ENCODE measurements at places on chromosomes 6 and 20.

- no peak for DNase-seq
These were observed 198.0 kb downstream of the SOX4 start for GRCh38 chr6:21791581-21791980.

DNA sequence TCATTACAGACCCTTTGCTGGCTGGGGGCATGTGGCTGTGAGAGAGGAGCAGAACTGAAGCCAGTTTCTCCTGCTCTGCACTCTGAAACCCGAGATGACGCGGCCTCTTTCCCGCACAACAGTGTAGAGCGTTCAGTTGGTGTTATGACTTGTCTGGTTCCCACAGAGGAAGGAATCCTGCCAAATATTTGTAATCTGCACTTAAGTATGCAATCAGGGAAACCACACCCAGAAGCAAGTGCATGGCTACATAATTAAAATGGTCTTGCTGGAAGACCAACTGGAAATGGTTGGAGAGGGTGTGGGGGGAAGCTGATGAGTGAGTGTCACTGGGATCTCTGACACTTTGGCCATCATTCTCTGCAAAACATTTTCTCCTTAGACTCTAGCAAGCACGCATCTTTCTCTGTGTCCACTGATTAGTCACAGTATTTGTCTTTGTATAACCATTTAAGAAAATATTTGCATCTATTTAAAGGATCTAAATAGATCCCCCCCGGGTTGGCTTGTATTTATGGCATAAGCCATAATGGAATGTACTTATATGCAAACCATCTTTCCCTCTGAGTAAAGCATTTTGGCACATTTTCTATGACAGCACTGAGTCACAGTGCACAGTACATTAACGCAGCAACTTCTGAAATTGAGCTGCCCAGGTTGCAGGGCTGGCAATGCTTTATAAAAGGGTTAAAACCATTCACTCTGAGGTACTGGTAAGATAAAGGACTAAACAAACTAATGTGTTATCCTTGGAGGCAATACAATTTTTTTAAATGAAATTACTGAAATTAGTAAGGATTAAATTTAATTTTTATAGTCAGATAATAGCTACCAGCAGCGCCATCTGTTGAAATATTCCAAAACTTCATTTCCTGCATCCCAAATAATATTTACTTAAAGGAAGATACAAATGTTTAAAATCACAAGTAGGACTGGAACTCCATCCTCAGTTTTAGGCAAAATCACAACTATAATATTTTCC, 76.7 kb downstream of the FOXC1 start:
- no peak for DNase-seq

GRCh38 chr6:100565439-100566104, 100.9 kb upstream of the SIM1 start:
- DNase-seq = no peak

- DNase-seq = no peak
These were observed 40.2 kb upstream of the LRFN2 start for GRCh38 chr6:40627316-40627715.

DNA sequence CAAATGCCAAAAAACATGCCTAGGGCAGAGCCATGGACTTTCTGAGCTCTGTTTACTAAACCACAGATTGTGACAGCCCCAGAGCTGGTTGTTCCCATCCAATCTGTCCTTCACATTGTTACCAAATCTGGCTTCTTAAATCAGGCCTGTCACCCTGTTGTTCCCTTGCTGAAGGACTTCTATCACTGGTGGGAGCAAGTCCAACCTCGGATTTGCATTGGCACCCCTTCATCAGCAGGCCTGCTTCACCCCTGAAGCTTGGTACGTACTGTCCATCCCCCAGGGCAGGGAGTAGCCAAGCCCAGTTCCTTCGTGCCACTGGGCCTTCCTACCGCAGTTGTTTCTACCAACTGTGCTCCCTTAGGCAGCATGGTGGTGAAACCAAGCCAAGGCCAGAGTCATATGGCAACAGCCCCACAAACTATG, 357.3 kb upstream of the JARID2 start:
- DNase-seq = no peak

DNA sequence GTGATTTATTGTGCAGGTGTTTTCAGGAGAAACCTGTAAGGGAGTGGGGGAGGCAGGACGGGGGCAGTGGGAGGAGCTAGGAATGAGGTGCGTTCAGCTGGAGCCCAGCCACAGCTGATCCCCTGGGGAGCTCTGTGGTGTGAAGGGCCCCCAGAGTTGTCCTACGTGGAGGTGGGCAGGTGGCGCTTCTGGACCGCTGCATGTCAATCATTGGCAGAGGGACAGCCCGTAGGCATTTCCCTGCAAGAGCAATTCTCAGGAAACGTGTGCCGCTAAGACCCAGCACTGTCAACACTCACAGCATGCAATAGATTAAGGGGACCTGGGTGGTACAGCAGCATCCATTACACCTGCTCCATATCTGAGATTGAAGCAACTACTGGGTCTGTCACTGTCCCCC, 88.0 kb downstream of the PRND start:
- DNase-seq = no peak

DNA sequence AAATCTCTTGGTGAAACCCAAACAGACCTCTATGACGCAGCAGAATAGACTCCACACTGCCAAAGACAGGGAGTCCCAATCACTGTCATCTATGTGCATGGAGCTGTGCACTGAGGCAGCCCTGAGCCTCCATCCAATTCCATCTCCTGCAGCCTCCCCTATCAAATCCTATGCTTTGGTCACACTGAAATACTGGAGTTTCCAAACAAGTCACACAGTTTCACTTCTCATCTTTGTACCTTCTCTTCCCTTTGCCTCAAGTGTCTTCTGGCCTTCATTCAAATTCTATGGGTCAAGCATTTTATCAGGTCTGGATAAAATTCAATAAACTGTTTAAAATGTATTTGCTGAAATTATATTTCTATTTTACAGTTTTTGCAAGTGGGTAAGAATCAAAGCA, 38.5 kb downstream of the FBXL4 start:
- no peak for DNase-seq

DNA sequence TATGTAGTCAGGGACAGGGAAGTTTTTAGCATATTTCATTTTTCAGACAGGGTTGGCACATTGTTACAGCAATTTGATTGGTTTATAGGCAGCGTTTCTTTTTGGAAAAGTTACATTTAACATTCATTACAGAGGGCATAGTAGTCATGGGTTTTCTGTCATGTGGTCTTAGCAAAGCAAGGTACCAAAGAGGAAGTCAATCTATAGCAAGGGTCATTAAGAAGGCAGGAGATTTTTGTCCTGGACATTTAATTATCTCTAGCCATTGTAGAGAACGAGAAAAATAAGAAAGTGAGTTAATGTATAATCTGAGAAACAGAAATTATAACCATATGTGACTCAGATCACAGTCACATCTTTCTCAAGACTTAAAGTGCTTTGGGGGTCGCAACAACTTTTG, 47.4 kb downstream of the TPD52L1 start:
- DNase-seq = no peak

DNA sequence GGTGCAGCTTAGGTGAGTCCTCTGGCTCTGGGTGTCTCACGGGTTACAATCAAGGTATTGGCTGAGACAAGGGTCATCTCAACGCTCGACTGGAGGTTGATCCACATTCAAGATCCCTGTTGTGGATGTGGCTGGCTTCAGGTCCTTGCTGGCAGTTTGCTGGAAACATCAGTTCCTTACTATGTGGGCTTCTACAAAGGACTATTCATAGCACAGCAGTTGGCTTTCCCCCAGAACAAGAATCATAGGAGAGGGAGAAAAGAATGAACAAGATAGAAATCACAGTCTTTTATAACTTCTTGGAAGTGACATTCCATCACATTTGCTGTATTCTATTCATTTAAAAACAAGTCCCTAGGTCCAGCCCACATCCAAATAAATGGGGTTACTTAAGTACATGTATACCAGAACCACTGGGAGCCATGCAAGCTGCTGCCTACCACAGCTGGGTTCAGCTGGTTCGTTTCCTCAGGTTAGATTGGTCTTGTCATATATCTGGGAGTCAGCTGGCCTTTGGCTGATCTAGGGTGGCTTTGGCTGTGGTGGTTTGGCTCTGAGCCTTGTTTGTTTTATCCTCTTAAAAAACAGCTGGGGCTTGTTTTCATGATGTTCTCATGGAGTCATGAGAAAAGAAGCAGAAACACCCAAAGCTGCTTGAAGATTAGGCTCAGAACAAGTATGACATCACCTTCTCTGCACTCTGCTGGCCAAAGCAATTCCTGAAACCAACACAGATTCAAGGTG, 433.2 kb upstream of the SPTLC3 start:
- no peak for DNase-seq

GRCh38 chr6:17879184-17879583, 108.3 kb downstream of the KIF13A start:
- no peak for DNase-seq

DNA sequence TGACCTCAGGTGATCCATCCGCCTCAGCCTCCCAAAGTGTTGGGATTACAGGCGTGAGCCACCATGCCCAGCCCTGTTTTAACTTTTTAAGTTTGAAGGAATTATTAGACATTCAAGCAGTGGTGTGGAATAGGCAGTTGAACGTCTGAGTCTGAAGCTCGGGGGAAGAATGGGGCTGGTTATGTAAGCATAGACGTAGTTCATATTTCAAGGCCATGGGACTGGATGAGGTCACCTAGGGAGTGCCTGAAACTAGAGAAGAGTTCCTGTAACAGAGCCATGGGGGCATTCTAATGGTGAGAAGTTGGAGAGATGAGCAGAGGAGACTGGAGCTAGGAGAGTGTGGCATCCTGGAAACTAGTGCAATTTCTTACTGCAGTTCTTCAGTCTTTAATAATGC, 6.4 kb downstream of the CDKAL1 start:
- DNase-seq = no peak

DNA sequence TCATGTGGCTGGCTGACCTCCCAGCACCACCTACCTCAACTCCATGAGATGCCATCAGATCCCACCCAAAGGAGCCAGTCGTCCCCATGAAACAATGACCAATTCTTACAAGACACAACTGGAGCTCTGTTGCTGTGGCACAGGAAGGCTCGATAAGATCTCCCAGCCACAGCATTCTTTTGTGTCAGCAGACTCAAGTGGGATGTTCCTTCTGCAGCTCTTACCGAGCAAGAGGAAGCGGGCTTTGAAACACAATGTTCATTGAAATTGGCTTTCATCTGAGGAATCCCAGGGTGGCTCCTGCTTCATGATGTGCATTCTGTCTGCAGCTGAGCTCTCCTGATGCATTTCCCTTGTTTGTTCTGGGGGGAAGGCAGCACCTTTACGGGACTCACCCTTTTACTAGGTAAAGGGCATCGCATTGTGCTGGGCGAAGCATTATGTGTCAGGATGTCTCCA, 222.0 kb upstream of the SGK1 start:
- no peak for DNase-seq

DNA sequence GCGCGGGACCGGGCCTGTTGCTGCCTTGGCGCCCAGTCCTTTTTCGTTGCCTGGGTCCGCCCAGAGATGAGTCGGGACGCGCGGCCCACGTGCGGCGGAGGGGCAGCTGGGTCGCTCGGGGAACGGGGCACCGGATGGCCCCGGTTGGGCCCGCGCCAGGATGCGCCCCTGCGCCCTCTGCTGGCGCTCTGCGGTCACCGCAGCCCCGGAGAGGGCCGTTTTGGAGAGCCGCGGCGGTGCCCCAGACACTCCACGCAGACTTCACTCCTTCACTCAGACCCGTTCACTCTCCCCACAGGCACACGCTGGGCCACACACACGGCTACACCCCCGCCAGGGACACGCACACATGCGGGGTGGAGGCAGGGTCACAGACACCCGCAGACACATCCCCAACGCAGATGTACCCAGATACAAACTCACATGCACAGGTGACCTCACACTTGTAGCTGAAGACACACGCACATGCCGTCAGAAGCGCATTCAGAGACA, 38.8 kb downstream of the SRC start:
- DNase-seq = no peak

GRCh38 chr6:89479897-89480296, 46.9 kb downstream of the ANKRD6 start:
- DNase-seq = no peak

DNA sequence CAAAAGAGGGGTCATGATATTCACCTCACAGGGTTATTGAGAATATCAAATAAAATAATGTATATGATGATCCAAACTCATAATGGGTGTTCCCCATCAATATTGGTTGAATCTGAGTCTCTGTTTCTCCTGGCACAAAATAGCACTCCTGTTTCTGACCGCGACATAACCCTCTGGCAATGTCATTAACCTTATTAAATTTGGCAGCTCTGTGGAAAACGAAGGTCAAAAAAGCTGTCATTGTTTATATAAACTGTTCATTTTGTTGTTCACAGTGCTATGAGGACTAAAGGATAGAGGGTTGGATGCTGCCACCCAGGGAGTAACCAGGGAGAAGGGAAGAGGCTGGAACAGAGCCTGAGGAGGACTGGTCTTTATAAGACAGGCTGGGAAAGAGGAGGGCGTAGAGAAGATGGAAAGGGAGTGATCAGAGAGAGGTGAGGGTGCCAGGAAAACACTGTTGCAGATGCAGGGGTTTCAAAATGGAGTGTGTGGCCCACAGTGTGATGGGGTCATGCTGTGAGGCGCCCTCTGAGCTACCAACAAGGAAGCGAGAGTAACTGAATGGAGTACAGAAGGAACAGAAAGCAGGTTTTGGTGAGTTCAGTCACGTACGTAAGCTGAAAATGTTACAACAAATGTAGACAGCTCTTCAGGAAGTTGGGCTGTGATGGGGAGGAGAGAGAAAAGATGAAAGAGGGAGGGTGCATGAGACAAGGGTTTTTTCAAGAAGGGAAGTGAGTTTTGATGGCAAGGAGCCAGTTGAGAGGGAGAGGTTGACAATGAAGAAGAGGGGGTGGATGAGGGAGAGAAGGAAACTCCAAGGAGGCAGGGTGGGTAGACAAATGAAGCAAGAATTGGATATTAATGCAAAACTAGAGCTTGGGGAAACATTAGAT, 251.6 kb upstream of the TAB2 start:
- no peak for DNase-seq

GRCh38 chr20:36340593-36340990, 34.5 kb downstream of the DLGAP4 start:
- no peak for DNase-seq

- DNase-seq = no peak
These were observed 208.5 kb upstream of the SULF2 start for GRCh38 chr20:47993817-47994216.

DNA sequence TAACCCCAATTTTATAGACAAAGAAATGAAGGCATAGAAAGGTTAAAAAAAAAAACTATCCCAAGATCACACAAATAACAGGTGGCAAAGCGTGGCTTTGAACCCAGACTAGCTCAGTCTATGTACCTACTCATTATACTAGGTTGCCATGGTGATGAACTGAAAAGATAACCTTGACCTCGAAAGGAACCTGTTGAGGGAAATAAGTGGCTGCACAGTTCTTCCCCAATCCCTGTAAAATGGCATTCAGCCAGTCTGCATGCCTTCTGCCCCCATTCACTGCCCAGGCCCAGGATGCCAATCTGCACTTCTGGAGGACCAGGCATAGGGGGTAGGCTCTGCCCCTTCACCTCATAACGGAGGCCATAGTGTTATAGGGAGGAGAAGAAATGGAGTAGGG, 295.2 kb downstream of the PTPRT start:
- DNase-seq = no peak

GRCh38 chr20:15977758-15978157, 595.5 kb downstream of the KIF16B start:
- no peak for DNase-seq
